ENCODE measurements at places on chromosomes 12 and 14. TPM values are rescaled to one million over a fixed set of nuclear protein-coding genes. Genes with fewer than 3 reads are reported as not detected.

- H3K27me3 ChIP-seq: peaks cover 5% of the 10 kb centered on the region
- H3K36me3 ChIP-seq: no peaks in the 10 kb centered on the region
- H3K4me3 ChIP-seq: peak overlapping the region; percentile 35
- no peak for DNase-seq
- H3K4me1 ChIP-seq: no peaks in the 10 kb centered on the region
- peak overlapping the region; percentile 38 for H3K27ac ChIP-seq
These were observed 531 bp upstream of the EML1 start for GRCh38 chr14:99792551-99793212.

DNA sequence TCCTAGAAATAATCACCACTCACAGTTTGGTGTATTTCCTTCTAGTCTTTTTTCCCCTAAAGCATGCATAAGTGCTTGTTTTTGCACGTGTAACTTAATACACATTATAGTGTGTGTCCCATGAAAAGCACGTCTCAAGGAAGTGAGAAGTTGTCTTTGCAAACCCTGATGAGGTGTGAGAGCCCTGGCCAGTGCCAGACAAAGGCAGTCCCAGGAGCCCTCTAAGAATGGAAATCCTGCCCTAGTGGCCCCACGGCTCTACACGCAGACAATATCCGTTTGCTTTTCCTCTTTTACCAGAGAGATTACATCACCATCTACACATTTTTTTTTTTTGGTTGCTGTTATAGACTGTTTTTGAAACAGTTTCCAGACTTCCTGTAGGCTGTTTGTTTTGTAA is 85.5 kb upstream of the FZD10 start:
- no peaks in the 10 kb centered on the region for H3K4me1 ChIP-seq
- no peaks in the 10 kb centered on the region for H3K36me3 ChIP-seq
- no peak overlapping the region for H3K4me3 ChIP-seq
- peaks cover 6% of the 10 kb centered on the region for H3K27me3 ChIP-seq

The PLEKHG7 gene
- not detected for polyA plus RNA-seq

DNA sequence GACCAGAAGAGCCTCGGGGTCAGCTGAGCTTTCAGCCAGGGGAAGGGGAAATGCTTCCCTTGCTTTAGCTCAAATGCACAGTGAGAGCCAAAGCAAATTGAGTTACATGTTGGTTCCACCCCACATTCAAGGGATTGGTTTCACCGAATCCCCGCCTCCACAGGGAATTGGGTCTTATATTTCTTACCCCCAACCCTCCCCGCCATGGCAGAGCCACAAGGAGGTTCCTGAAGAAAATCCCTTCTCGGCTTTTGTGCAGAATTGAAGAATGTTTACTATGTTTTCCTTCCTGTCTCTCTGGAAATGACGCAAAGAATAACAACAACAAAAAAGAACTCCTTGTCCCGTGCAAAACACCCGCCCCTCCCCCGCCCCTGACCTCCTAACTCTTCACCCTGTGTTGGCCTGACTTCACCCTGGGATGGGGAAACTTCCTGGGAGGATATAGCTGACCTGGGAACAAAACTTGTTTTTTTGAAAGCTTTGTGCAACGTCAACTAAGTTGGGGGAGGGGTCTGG is 21.9 kb upstream of the CIPC start:
- DNase-seq: peak; percentile 15
- H3K36me3 ChIP-seq: no peaks in the 10 kb centered on the region
- no peaks in the 10 kb centered on the region for H3K4me1 ChIP-seq
- H3K27me3 ChIP-seq: no peaks in the 10 kb centered on the region
- H3K27ac ChIP-seq: peak overlapping the region; percentile 59

The GPR68 gene
- 0.54 TPM for polyA plus RNA-seq

The CISTR gene
- polyA plus RNA-seq: not detected

- DNase-seq: no peak
- peaks cover 9% of the 10 kb centered on the region for H3K4me1 ChIP-seq
- H3K27me3 ChIP-seq: no peaks in the 10 kb centered on the region
- H3K4me3 ChIP-seq: no peak overlapping the region
- no peak overlapping the region for H3K27ac ChIP-seq
- H3K36me3 ChIP-seq: no peaks in the 10 kb centered on the region
These were observed 102.0 kb upstream of the FUT8 start for GRCh38 chr14:65310568-65310967.

DNA sequence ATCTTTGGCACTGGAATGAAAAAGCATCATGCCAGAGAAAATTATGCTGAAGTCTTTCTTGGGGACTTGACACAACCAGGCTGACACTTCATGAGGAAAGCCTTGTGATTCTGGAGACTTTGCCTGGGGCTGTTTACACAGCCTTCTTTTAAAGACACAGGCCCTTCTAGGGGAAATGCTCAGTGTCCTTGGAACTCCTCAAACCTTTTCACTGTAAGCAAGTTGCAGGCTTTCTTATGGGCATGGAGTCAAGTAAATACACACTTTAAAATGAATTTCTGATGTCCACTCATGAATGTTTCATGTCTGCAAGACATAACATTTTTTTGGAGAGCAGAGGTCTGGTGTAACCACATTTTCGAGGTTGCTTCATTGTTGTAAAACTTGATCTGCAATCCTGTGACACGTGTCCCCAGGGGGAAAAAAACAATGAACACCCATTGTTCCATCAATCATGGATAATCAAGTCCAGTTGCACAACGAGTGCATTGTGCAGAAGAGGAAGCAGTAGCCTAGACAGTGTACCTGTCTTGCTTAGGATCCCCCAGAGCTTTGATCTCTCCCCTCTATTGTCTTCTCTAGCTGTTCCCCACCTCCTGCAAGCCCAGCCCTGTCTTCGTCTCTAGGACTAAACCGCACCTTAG is 155.1 kb upstream of the PRICKLE1 start:
- no peak for DNase-seq
- H3K27ac ChIP-seq: no peak overlapping the region
- no peaks in the 10 kb centered on the region for H3K36me3 ChIP-seq

DNA sequence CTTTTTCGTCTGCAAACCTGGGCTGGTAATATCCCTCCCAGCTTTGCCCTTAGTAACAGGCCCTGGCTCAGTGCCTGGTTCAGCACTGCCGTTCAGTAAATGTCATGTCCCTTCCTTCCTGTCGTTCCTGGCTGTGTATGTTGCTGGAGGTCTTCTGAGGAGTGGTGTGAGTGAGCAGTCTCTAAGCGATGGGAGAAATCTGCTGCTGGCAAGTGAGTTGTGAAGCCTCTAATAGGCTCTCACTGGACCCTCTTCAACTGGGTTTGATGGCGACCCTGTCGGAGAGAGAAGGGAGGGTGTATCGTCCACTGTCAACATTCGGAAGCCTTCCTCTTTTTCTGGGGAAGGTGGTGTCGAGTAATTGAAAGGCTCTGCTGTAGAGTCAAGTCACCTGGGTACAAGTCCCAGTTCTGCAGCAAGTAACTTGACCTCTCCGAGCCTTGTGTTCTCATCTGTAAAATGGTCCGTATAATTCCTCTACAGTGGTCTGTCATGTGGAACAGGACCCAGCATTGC is 62.8 kb downstream of the HRK start:
- no peaks in the 10 kb centered on the region for H3K27me3 ChIP-seq
- H3K36me3 ChIP-seq: no peaks in the 10 kb centered on the region
- DNase-seq: peak; percentile 15
- peak overlapping the region; percentile 95 for H3K27ac ChIP-seq
- H3K4me3 ChIP-seq: no peak overlapping the region

- H3K27me3 ChIP-seq: no peaks in the 10 kb centered on the region
- no peak overlapping the region for H3K27ac ChIP-seq
- H3K4me1 ChIP-seq: no peaks in the 10 kb centered on the region
- no peak for DNase-seq
- no peaks in the 10 kb centered on the region for H3K36me3 ChIP-seq
These were observed 295.0 kb upstream of the RTL1 start for GRCh38 chr14:101198398-101199027.

- DNase-seq: no peak
These were observed 183.1 kb upstream of the FBXO33 start for GRCh38 chr14:39615352-39615751.

GRCh38 chr12:66387117-66387516 is 84.8 kb downstream of the HELB start:
- H3K4me1 ChIP-seq: no peaks in the 10 kb centered on the region
- no peaks in the 10 kb centered on the region for H3K36me3 ChIP-seq
- no peak overlapping the region for H3K4me3 ChIP-seq
- no peaks in the 10 kb centered on the region for H3K27me3 ChIP-seq
- DNase-seq: no peak

The SLC6A13 gene
- polyA plus RNA-seq: 18.6 TPM

DNA sequence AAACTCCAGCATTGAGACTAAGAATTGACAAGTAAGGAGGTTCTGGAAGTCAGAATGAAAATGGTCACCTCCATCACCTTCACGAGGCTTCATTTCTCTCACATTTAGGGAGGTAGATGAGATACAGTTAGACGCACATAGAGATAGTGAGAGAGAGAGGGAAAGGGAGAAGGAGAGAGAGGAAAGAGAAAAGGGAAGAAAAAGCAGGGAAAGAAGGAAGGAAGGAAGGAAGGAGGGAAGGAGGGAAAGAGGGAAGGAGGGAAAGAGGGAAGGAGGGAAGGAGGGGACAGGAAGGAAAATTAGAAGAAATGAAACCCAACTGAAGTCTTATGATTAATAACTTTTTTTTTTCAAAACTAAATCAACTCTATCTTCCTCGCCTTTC is 10.7 kb upstream of the FOXG1 start:
- no peak for DNase-seq
- H3K4me3 ChIP-seq: no peak overlapping the region
- no peaks in the 10 kb centered on the region for H3K27me3 ChIP-seq
- H3K36me3 ChIP-seq: no peaks in the 10 kb centered on the region

DNA sequence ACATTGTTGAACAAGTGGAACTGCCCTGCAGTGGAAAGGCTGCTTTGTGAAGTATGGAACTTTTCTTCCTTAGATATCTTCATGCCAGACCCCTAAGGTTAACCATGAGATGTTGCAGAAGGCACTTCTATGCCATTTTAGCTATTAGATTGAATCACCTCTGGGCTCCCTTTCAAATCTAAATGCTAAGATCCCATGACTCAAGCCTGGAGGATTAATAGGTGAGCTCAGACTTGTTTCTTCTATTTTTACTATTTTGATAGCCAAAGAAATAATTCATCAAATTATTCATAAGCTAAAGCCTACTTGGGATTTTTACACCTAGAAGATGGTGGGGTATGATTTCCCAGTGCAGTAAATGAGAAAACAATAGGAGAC is 64.3 kb downstream of the DAD1 start:
- H3K4me3 ChIP-seq: no peak overlapping the region
- H3K36me3 ChIP-seq: no peaks in the 10 kb centered on the region
- H3K4me1 ChIP-seq: no peaks in the 10 kb centered on the region
- no peak for DNase-seq
- H3K27me3 ChIP-seq: no peaks in the 10 kb centered on the region

DNA sequence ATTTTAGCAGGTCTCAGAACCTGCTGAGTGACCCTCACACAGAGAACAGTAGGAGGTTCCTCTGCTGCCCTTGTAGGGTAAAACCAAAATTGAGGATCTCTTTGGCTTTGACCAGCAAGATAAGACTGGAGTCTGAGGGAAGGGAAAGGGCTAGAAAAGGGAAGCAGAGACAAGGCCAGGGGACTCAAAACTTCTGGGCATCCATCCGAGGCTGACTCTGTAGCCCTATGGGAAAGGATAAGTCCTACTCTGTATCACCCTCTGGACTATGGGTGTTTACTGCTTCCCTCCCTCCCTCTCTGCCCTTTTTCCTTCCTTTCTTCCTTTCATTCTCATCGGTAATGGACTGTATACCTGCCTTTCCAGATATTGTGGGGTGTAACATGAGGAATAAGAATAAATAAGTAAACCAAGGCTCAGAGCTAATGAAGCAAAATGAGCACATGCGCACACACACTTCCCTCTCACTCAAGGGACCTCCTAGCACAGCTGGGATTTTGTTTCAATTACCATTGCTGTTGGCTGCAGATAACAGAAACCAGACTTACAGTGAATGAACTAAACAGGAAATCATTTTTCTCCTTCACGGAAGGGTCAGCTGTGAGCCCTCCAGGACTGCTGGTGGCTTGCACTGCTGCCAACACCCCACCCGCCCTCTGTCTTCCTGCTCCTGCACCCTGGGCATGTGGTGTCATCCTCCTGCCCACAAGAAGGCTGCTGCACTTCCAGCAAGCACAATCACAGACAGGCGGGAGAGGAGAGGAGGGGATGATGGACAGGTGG is 404.4 kb upstream of the CCDC196 start:
- no peaks in the 10 kb centered on the region for H3K4me1 ChIP-seq
- H3K36me3 ChIP-seq: no peaks in the 10 kb centered on the region
- H3K27me3 ChIP-seq: no peaks in the 10 kb centered on the region
- DNase-seq: peak; percentile 9
- no peak overlapping the region for H3K4me3 ChIP-seq

- no peak overlapping the region for H3K4me3 ChIP-seq
- no peaks in the 10 kb centered on the region for H3K4me1 ChIP-seq
- no peak for DNase-seq
- H3K27ac ChIP-seq: no peak overlapping the region
- no peaks in the 10 kb centered on the region for H3K36me3 ChIP-seq
These were observed 1144.1 kb downstream of the LRFN5 start for GRCh38 chr14:42750771-42751170.

DNA sequence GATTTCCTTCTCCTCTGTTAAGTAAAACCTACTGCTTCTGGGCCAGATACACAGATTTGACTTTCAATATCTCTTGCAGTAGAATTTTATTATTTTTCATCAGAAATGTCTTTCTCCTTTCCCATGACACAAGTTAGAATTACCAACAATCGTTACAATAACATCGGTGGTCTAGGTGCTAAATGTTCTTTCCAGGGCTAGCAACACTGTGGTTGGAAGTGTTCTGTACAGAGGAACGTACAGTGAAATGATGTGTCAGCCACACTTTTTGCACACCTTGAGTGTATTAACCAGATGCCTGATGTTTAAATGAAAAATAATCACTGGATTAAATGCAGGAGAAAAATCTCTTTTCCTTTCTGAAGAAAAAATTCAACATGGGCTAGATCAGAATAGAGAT is 27.7 kb upstream of the KLRD1 start:
- H3K27me3 ChIP-seq: no peaks in the 10 kb centered on the region
- no peak for DNase-seq
- no peak overlapping the region for H3K4me3 ChIP-seq
- H3K4me1 ChIP-seq: no peaks in the 10 kb centered on the region
- no peaks in the 10 kb centered on the region for H3K36me3 ChIP-seq

DNA sequence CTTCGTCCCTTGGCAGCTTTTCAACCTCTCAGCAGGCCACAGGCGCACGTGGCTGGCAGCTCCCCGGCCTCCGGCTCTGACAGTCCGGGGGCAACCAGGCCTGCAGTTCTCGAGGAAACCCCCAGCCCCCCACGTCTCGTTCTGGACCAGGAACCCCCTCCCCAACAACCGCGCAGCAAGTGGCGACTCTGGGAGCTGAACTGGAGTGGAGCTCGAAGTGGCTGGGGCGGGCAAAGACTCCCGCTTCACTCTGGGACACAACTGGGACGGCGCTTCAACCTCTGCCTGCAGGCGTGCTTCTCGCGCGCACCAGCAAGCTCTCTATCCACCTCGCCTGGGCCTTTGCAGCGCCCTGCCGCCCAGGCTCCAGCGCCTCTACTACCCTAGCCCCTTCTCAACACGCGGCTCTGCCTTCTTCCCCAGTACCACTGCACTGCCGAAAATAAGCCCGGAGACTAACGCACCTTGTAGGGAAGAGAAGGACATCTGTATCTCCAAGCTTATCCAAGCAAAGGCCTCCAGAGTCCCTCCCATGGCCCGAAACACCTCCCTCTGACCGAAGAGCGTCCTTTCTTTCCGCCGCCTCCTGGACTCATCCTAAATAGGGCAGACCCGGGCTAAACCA is 2.4 kb upstream of the NKX2-1 start:
- no peak for DNase-seq
- H3K36me3 ChIP-seq: no peaks in the 10 kb centered on the region
- no peak overlapping the region for H3K27ac ChIP-seq
- no peak overlapping the region for H3K4me3 ChIP-seq
- H3K27me3 ChIP-seq: peaks cover 98% of the 10 kb centered on the region

GRCh38 chr12:126930234-126930633 is 1336.7 kb upstream of the TMEM132C start:
- DNase-seq: no peak
- no peaks in the 10 kb centered on the region for H3K27me3 ChIP-seq
- H3K27ac ChIP-seq: no peak overlapping the region

The IAPP gene
- not detected for polyA plus RNA-seq

The C14orf132 gene
- 10.1 TPM for polyA plus RNA-seq

Measured in small intestine (tissue), 16 donors.